Left lobe of liver (tissue), 2 donors: ENCODE measurements at places on chromosomes 1 and 21.

GRCh38 chr1:218671573-218671972 lies 326.4 kb downstream of the TGFB2 start:
- no peak for DNase-seq

- DNase-seq, result no peak
These were observed 57.5 kb downstream of the CD247 start for GRCh38 chr1:167460836-167461235.

DNA sequence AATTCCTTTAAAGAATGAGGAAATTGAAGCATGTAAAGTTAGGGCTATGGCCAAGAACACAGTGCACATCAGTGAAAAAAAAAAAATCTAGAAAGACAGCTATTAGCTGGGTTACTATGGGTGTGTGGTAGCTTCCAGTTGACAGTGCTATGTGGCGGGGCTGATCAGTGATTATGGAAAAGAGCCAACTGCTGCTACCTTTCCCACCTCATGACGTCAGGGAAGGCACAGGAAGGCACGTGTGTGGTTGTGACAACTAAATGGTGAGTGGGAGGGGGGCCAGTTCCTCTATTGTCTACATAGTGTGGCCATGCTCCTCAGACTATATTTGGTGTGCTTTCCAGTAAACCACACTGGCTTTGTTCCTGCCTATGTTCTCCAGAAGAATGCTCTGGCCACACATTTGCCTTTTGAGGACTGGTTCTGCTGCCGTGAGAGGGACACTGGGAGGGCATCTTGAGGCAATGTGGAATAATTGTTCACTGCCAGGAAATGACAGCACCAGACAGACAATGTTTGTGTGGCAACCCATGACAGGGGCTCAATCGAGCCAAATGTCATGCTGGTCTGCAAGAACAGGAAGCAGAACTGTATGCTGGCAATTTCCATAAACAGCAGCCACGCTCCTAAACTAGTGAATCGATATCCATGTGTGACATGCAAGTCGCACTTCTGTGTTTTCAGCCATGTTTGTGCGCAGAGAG lies 3.0 kb upstream of the SDE2 start:
- peak; percentile 57 for DNase-seq

- DNase-seq, result no peak
These were observed 520 bp downstream of the TNFRSF18 start for GRCh38 chr1:1205769-1206375.

- no peak for DNase-seq
These were observed 40.1 kb downstream of the DISP3 start for GRCh38 chr1:11518791-11519628.

- DNase-seq, result no peak
These were observed 88.6 kb upstream of the LYPLAL1 start for GRCh38 chr1:219085082-219085481.

DNA sequence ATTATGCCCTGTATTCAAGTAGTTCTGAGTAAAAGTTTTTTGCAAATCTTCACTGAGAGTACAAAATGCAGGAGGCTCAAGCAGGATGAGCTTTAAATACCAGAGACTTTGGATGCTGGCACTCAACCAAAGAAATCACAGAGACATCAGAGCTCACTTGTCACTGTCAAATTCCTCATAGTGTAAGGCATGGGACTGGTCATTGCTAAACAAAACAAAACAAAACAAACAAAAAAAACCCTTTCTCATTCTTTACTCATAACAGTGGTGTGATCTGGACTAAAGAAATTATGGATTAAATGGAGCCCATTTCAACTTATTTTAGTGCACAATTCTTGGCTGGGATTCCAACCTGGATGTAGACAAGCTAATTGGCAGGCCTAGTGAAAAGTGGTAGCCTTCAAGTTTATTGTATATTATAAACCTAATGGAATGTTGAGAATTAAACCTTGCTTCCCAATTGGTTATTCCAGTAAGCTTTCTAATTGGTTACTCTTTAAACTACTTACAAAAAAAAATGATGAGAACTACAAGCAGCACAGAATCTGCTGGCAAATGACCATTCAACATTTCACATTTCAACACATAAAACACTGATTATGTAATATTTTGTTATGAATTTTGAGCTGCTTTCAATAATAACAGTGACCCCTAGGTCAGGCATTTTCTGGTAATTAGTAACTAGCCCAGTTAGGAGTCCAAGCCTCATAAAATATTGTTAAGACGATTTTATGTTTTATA lies 30.6 kb upstream of the NEK7 start:
- no peak for DNase-seq

DNA sequence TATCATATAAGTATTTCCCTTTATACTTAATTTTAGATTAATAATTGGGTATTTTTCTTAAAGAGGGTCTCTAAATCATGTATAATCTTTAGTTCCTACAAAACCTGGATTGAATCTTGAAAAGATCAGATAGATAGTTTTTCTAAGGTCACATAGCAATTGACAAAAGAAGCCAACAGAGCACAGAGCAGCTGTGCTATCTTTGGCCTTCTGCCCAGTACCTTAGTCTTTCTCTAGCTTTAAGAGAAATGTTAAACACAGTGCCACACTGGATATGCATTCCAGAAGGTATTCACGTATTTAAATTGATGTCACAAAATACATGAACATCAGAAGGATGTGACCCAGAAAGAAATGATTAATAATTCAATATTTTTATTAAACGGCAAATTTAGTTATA lies 86.8 kb downstream of the C21orf91 start:
- DNase-seq, result no peak

- no peak for DNase-seq
These were observed 19.2 kb downstream of the DSTYK start for GRCh38 chr1:205192287-205192686.

DNA sequence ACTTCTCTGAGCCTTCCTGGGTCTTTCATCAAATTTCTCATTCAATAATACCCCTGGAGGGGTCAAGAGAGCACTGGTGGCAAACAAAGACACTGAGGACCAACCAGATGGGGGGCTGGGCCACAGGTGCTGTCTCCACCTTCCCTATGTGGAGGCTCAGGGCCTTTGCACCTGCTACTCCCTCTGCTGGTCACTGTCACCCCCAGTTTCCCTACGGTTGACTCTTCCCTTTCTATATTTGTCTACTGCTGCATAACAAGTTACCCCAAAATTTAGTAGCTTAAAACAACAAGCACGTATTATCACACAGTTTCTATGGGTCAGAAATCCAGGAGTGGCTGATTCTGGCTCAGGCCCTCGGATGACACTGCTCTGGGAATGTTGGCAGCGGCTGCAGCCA lies 138.8 kb upstream of the RUNX3 start:
- DNase-seq, result no peak

DNA sequence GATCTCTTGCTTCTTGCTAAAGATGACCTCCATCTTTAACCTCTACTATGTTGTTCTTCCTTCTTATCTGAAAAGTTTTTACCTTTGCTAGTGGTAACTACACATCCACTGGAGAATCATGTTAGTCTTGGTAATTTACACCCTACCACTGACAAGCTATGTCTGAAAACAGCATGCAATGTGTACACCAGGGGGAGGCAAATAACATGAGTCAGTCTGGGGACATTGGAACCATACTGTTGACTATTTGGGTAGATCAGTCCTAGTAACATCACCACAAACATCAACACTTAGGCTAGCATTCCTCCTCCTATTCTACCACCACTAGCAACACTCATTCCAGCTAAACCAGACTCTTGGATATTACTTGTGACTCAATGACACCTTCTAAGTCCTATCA lies 549.0 kb downstream of the KCNT2 start:
- no peak for DNase-seq

GRCh38 chr21:46057111-46057709 lies 40.7 kb upstream of the COL6A2 start:
- peak; percentile 41 for DNase-seq

GRCh38 chr21:39321424-39321823 lies 8.0 kb upstream of the BRWD1 start:
- DNase-seq, result no peak

DNA sequence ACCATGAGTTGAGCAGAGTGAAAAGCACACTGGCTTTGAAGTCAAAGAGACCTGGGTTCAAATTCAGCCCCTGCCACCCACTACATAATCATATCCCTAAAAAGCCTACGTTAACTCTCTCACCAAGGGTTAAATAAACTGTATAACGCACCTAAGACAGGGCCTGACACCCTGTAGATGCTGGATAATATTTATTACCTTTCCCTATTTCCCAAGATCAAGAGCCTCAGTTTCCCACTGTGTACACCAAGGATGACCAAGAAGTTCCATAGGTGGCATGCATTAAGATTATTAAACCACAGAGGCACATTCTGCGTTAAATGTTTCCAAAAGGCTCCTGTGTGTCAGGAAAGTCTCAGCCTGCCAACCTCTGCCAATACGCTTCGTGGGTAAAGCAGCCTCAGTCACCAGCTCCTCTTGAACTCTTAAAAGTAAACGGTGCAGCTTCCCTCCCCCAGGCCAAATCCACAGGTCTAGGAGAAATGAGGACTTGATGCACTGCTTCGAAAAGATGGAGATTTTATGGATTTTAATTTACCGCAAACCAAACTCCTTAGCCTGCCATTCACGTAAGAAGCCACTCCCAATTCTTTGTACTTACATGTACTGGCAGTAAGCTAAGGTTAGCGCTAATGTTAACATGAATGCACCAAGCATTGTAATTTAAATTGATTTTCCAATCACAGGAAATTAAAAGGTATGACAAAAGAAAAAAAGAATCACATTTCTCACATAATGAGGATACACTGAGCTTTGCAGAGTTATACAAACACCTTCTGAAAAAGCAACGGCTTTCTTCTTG lies 2.6 kb downstream of the USP24 start:
- DNase-seq, result no peak

DNA sequence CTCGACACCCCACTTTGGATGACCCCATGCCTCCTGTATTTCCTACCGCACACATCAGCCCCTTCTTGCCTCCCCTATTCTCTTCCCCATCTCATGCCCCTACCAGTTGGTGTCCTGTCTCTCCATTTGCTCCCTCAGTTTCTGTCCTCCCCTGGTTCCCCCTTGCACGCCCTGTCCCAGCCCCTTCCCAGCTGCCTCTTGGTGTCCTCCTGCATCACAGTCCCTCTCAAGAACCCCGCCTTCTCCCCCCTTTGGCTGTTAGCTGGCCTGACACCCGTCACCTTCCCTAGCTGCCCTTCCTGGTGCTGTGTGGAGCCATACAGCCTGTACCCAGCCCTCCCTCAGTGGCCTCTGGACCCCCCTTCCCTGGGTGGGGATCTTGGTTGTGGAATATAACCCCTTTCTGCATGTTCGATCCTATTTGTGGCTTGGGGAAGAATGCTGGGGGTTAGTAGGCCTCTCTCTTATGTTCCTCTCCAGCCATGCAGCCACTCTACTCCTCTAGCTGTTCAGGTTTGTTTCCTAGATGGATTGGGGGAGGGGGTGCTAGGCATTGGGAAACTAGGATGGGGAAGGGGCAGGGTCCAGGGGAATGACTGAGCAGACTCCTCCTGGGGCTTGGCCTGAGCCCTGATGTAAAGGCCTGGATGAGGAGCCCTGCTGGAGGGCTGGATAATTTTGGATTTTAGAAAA lies 41.4 kb upstream of the NFASC start:
- no peak for DNase-seq

GRCh38 chr1:109392037-109392787 lies 5.5 kb downstream of the SORT1 start:
- no peak for DNase-seq

DNA sequence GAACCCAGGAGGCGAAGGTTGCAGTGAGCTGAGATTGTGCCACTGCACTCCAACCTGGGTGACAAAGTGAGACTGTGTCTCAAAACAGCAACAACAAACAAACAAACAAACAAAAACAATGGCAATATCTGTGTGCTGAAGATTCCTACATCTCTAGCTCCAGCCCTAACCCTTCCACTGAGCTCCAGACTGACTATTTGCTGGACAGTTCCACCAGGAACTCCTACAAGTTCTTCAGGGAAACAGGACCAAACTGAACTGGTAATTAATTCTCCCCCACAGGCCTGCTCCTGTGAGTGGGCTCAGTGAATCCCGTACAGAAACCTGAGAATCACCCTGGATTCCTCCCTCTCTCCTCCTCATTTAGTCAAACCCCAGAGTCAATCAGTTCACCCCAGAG lies 1.5 kb downstream of the SERPINC1 start:
- no peak for DNase-seq

GRCh38 chr1:170874671-170875070 lies 60.7 kb upstream of the MROH9 start:
- no peak for DNase-seq

- peak; percentile 49 for DNase-seq
These were observed 897 bp downstream of the ZYG11B start for GRCh38 chr1:52727114-52727586.

- no peak for DNase-seq
These were observed 98.0 kb upstream of the DNAH14 start for GRCh38 chr1:224831501-224831900.

DNA sequence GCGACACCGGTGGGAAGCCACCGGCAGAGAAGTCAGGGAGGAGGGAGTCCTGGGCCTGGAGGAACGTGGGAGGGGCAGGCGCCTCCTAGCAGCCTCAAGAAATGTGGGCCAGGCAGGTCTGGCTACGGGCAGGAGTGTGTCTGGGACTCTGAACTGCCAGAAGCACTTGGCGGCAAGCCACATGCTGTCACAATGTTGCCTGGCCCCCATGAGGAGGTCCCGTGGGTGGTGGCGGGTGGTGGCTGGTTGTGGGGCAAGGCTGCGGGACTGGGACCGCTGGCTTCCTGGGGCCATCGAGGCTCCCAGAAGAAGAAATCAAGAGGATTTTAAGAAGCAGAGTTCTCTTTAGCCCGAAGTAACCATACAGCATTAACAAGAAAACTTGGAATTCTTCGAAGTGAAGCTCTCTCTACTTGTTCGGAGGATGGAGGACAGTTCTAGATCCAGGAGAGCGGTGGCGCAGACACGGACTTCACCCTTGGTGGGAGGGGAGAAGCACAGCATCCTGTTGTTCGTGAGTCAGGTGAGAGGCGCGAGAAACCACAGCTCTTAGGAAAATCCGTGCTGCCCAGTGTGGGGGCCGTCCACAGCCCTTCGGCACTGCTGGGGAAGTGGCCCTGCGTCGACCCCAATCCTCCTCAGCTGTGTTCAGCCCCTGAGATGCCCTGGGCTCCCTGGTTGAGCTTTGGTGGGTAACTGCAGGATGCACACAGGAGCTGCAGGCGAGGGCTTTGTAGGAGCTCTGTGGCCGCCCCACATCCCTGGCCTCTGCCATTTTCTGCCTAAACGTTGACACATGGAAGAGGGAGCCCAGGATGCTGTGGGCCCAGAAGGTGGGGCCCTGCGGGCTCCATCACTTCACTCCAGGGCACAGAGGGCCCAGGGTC lies 12.4 kb downstream of the SKI start:
- peak; percentile 95 for DNase-seq

DNA sequence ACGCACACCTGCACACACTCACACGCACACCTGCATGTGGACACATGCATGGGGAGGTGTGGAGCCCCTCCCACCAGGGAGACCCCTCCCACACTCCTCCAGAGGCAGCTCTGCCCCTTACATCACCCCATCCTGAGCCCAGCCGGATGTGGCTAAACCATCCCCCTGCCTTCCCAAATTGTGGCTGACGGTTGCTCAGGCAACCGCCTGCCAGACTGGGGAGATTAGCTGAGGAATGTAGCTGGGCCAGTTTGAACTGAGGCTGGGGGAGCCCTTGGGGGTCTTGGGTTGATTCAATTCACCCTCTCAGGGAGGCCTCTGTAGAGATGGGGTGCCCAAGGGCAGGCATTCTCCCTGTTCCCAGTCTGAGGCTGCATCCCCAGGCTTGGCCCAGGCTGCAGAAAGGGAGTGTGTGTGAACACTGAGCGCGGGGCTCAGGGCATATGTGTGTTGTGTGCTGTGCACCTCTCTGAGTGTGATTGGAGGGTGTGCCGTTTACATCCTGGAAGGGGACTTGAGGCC lies 12.9 kb downstream of the PTPRU start:
- no peak for DNase-seq
